ENCODE measurements at places on chromosomes 4 and X.

GRCh38 chr4:67403342-67403741 is 142.0 kb downstream of the CENPC start:
- no peak for DNase-seq

DNA sequence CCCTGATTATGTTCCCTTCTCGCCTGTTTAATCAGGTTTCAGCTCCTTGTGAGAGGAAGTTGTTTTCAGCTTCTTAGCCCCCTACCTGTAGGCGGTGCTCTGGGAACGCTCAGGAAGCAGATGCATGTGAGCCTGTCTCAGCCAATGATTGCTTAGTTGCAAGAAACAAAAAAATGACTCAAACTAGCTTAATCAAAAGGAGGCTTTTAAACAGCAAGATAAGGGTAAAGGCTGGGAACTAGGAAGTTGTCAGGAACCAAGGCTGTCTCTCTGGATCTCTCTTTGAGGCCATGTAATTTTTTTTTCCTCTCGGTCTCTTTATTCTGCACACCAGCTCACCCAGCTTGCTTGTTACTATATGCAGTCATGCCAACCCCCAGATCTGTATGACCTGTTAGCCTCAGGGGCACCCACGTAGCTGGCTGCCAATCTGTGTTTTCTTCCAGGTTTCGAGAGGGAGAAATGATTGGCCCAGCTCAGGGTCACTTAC is 109.1 kb downstream of the PTTG2 start:
- peak; percentile 24 for DNase-seq

DNA sequence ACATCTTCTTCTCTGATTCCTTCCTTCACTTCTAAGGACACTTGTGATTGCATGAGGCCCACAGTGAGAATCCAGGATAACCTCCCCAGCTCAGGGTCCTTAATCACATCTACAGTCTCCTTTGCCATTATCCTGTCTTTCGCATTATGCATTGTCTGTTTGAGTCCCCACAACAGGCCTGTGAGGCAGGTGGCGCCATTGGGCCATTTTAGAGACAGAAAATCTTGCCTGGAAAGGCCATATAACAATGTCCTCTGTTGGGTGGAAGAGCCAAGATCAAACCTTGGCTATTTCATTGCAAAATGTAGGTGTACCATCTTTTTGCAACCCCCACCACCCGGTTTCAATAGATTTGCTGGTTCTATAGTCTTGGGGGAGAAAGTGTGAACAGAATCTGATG is 11.8 kb upstream of the DCUN1D4 start:
- DNase-seq, result peak; percentile 61

GRCh38 chr4:105765690-105766407 is 57.3 kb downstream of the GSTCD start:
- no peak for DNase-seq

DNA sequence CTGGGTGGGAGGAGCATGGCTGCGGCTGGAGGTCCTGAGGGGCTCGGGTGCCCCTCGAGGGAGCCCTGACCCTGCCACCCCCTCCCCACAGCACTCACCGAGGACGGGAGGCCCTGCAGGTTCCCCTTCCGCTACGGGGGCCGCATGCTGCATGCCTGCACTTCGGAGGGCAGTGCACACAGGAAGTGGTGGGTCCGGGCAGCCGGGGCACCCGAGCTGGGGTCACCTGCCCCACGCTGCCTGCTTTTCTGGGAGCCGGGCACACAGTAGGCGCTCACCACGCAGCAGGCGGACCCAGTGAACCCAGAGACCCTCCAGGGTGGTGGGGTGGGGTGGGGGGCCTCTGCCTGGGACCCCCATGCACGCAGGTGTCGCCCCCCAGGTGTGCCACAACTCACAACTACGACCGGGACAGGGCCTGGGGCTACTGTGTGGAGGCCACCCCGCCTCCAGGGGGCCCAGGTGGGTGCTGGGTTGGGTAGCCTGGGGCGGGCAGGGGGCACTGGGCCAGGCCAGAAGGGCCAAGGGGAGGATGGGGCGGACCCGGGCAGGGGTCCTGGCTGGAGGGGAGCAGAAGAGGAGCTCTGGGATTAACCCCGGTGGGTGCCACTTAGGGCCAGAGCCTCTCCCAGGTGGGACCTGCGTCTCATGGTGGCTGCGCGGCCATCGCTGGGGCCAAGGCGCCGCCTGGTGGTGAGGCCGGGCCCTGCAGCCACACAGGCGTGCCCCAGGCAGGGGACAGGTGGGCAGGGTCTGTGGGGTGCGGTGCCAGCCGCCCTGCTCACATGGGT is 1.4 kb downstream of the HGFAC start:
- DNase-seq, result peak; percentile 48

DNA sequence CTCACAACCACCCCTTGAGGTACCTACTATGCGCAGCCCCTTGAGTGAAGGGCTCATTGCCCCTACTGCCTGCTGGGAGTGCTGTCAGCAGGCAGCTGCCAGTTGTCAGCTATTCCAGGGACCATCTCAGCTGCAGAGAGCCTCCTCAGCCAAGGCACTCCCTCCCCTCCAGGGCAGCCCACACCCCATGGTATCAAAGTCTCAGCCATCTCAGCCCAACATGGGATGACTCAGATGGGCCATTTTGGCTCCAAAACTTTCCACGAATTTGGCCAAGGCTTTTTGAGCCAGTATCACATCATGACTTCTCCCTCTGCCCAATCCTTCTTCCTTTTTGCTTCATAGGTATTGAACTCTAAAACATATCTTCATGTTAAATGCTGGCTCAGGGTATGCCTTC is 61.4 kb upstream of the MAP3K15 start:
- DNase-seq, result no peak

DNA sequence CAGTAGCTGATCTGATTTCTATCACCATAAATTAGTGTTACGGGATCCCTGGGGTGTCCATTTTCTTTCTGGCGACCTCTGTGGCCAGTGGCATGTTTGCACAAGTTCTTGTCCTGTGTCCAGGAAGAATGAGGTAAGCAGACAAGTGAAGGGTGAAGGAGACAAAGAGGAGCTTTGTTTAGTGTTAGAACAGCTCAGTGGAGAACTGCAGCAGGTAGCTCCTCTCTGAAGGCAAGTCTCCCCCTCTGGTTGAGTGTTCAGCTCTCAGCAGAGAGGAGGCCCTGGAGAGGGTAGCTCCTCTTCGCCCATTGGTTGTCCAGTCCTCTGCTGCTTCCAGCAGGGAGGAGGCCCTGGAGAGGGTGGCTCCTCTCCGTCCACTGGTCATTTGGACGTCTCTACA is 47.2 kb downstream of the DMP1 start:
- DNase-seq, result no peak

GRCh38 chr4:74283614-74284013 is 24.7 kb upstream of the EPGN start:
- no peak for DNase-seq

DNA sequence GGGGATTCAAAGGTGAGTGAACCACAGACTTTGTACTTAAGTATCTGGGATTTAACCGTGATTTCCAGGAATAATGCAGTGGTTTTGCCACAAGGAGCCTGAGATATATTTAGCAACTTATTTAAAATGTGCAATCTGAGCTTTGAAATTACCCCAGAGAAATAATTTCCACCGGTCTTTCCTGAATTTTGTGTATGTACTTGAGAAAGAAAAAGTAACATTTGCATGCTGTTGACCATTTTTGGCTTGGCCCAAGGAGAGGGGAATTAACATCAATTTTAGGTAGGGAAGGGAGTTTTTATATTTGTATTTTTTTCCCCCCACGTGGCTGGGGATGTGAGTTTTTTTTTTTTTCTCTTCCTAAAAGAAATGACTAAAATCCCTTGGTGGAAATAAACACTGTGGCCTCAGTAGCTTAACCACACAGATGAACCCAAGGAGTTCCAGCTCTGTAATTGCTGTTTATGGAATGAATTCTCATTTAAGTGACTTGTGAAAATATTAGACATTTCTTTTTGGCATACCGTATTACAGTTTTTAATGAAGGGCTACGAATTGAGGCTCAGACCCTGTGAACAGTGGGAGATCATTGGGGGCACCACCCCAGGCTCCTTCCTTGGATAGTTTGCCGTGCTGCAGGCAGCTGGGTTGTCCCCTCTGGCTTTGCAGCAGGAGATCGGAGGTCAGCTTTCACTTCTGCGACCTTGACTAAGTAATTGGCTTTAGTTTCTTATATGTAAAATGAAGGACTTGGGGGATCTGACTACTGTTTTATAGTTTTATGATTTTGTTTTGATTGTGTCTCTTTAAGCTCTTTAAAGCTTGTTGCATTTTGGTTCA is 116.1 kb downstream of the ARHGAP10 start:
- DNase-seq, result no peak

GRCh38 chr4:22486276-22486675 is 29.6 kb downstream of the ADGRA3 start:
- DNase-seq, result no peak

DNA sequence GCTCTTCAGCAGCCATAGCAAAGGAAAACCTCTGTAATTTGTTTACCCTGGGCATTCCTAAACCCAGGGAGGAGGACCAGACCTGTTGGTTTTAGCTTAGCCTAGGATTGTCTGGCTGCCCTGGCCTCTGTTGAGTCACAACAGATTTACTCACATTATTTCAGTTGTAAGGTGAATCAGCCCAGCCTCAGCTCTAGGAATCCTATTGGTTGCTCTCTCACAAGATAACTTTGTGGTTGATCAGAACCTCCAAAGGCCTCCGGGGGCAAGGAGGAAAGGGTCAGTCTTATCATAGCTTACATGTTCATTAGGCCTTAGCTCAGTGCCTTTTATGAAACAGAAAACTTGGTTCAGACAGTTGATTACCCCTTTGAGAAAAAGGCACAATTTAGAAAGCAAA is 41.0 kb downstream of the PDK3 start:
- no peak for DNase-seq

- DNase-seq, result no peak
Measured at GRCh38 chrX:15856636-15857035, 2.0 kb upstream of the AP1S2 start.

DNA sequence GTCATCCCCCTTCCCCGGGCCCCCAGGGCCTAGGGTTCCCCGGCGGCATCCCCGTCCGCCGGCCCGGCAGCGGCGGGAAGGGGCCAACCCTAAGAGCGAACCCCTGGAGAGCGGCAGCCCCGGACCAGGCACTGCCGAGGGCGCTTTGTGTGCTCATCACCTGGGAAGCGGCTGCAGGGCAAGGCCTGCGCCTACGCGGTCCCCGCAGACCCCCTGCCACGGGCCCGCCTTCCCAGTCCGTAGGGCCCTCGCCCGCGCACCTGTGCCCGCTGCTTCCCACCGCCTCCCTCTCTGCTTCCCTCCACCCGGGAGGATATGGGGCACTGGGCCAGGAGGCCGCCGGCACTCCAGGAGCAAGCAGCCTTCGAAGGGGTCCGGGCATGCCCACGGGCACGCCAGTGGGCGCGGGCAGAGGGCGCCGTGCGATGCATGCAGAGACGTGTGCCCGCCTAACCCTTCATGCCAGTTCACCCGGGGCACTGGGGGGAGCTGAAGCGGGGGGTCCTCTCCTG is 2.6 kb downstream of the FLNA start:
- no peak for DNase-seq

- DNase-seq, result no peak
Measured at GRCh38 chr4:764405-765169, 59.0 kb downstream of the PCGF3 start.

DNA sequence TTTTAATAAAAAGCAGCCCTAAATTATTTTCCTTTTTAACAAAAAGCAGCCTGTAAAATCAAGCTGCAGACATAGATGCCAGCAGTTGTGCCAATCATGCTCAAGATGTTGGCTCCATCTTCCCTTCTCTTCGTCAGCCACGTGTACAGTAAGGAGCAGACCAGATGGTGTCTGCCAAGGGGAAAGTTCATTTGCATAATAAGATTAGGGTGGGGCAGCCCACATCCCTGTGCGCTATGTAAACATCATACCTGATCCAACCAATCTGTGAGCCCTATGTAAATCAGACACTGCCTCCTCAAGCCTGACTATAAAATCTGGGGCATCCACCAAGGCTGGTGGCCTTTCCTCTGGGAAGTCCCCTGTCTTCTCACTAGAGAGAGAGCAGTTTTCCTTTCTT is 23.1 kb upstream of the C1GALT1C1 start:
- DNase-seq, result no peak

DNA sequence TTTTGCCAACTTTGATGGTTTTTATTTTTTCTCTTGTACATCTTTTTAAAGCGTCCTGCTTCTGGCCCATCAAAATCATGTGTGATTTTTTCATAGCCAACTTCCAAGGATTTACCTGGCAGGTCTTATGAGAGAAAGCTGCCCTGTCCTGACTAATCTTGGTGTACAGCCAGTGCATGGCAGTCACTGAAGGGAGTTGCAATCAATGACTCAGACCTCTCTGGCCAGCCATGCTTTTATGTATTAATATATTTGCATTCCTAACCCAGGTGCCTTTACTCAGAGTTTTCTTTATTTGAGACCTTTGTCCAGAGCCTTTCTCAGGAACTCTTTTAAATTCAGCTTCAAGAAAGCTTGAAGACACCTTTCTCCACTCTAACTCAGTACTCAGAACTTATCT is 691.5 kb upstream of the HTR2C start:
- DNase-seq, result no peak

- no peak for DNase-seq
Measured at GRCh38 chr4:120007191-120007871, 59.3 kb downstream of the MAD2L1 start.

- no peak for DNase-seq
Measured at GRCh38 chr4:173485164-173485563, 44.9 kb downstream of the HAND2 start.

DNA sequence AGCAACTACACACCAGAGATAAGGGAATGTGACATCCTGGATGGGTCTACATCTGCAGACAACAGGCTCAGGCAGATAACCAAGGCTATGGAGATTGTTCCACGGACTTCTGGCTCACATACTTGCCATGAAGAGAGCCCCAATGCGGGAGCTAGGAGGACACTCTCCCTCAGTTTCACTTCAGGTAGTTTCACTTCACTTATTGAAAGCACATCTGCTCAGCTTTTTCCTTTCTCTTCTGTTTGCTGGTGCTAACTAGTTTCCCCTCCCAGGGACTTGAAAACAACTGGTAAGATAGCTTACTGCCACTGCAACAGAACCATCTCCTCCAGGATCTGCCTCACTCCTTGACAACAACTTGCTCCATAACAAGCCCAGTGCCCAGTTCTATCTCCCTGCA is 1.4 kb upstream of the CT47C1 start:
- no peak for DNase-seq

- DNase-seq, result no peak
Measured at GRCh38 chr4:115781528-115782146, 668.2 kb upstream of the NDST4 start.

- DNase-seq, result no peak
Measured at GRCh38 chr4:6267573-6267972, 2.1 kb upstream of the WFS1 start.

DNA sequence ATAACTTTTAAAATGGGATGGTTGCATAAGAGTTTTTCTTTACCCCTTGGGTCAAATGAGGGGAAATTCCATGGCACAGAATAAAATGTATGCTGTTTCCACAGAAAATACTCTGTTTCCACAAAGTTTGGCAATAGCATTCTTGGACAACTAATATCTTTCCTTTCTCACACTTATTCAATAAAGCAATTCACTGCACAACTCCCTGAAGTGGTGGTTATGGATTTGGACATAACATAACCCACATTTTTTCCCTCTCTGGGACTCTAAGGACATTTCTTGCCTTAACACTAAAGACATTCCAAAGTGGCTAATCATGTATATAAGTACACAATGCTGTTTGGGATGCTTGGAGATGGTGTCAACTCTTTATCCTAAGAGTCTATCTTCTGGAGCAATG is 51.7 kb upstream of the GPM6B start:
- DNase-seq, result no peak

- DNase-seq, result no peak
Measured at GRCh38 chr4:55177461-55177860, 52.1 kb upstream of the KDR start.

Measured in activated CD4-positive, alpha-beta T cell treated with anti-CD3 and anti-CD28 coated beads, Interleukin-2, amount 50 U/mL, for 4 hours (primary cell).